Activated CD4-positive, alpha-beta T cell treated with anti-CD3 and anti-CD28 coated beads, Interleukin-2, amount 10 ng/mL, durations not matched to agents 7 days and 5 days (primary cell): ENCODE measurements at places on chromosomes 3 and 15.

GRCh38 chr3:196193133-196193735 lies 18.0 kb downstream of the ZDHHC19 start:
- H3K4me3 ChIP-seq, result no peak overlapping the region
- peak overlapping the region; percentile 95 for H3K27ac ChIP-seq
- no peak for DNase-seq
- no peaks in the 10 kb centered on the region for H3K36me3 ChIP-seq
- H3K27me3 ChIP-seq, result no peaks in the 10 kb centered on the region

GRCh38 chr3:148532326-148532725 lies 165.4 kb upstream of the AGTR1 start:
- no peak overlapping the region for H3K27ac ChIP-seq
- H3K36me3 ChIP-seq, result no peaks in the 10 kb centered on the region
- H3K4me3 ChIP-seq, result no peak overlapping the region
- no peaks in the 10 kb centered on the region for H3K4me1 ChIP-seq
- no peaks in the 10 kb centered on the region for H3K27me3 ChIP-seq

DNA sequence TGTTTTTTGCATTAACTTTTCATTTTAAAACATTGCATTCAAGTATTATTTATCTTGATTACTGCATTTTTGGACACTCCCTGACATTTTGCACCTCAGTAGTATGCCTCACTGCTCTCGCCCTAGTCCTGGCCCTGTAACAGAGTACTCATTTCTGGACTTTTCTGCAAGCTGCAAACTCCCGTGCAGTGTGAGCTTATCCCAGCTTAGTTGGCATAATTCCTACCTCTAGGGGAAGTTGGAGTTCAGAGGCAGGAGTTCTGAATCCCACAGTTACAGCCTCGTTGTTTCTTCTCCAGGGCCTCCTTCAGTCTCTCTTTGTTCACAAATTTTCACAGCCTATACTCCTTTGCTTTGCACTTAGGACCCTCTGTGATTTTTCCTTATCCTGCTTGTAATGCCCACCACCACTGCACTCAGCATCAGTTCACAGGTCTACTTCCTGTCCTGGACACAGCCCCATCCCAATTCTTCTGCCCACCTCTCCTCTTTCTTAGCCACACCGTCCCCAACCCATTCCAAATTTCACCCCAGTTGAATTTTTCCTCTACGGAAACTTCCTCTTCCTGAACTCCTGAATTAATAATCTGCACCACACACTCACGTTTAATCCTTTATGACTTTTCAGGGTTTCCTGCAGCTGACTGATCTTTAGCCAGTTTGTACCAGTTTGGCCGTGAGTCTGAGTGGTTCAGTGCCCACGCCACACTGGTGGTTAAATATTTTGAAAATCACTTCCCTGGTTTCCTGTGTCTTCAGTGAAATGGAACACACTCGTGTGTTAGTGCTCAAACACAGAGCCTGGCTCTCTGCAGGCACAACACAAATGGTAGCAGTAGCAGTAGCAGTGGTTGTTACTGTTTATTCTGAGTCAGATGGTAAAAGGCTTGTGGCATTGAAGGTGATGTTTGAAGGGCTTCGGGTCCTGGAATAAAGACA lies 6.3 kb upstream of the CTSH start:
- peak; percentile 22 for DNase-seq
- H3K4me3 ChIP-seq, result no peak overlapping the region
- H3K36me3 ChIP-seq, result no peaks in the 10 kb centered on the region
- peak overlapping the region; percentile 11 for H3K27ac ChIP-seq

- H3K27ac ChIP-seq, result no peak overlapping the region
- no peaks in the 10 kb centered on the region for H3K4me1 ChIP-seq
- no peak overlapping the region for H3K4me3 ChIP-seq
- no peak for DNase-seq
- H3K36me3 ChIP-seq, result no peaks in the 10 kb centered on the region
- H3K27me3 ChIP-seq, result no peaks in the 10 kb centered on the region
Observed at GRCh38 chr3:25262322-25262721, 165.7 kb upstream of the RARB start.
